ENCODE measurements at places on chromosomes 1 and 21.

DNA sequence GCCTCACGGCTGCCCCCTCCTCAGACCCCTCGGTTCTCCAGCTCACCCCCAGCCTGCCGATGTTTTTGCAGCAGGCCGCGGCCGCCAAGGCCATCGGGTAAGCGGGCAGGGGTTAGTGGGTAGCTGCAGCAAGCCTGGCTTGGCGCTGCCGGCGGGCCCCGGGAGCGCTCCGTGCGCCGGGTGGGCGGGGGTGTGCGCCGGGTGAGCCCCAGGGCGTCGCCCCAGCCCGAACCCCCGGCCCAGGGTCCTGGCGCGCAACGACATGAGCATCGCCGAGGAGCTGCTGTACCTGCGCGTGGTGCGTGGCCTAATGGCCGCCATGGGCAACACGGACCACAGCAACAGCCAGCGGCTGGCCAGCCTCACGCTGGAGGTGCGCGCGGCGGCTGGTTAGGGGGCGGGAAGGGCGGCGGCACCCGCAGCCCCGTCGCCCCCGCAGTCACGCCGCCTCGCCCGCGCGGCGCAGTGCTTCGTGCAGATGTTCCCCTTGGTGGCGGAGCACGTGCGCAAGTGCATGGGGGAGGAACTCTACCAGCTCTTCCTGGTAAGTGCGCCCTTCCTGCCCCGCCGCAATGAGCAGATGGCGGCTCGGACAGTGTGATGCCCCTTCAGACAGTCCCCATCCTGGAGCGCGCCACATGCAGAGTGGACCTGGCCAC, 6.5 kb downstream of the RNU5D-1 start:
- DNase-seq = no peak

GRCh38 chr21:18877917-18878316, 474.3 kb upstream of the TMPRSS15 start:
- DNase-seq = no peak

DNA sequence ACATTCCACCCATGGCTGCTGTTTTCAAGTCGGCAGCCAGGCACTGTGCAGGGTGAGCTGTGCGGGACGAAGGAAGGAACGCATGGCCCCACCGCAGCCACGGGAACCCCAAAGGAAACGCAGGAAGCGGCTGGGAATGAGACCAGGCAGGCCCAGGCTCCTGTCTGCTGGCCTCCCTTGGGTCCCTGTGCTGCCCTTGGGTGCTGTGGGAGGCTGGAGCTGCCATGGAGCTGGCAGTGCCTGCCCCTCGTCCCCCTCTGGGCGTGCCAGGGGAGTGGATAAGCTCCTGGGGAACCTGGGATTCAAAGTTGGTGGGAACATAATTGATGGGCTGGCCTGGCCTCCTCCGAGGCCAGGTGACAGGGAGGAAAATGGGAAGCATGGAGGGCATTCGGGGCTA, 5.3 kb upstream of the KRTAP10-4 start:
- no peak for DNase-seq

- no peak for DNase-seq
Measured at GRCh38 chr1:23756676-23757075, 13.4 kb downstream of the ELOA start.

GRCh38 chr1:29193879-29194455, 12.3 kb upstream of the SRSF4 start:
- DNase-seq = no peak

DNA sequence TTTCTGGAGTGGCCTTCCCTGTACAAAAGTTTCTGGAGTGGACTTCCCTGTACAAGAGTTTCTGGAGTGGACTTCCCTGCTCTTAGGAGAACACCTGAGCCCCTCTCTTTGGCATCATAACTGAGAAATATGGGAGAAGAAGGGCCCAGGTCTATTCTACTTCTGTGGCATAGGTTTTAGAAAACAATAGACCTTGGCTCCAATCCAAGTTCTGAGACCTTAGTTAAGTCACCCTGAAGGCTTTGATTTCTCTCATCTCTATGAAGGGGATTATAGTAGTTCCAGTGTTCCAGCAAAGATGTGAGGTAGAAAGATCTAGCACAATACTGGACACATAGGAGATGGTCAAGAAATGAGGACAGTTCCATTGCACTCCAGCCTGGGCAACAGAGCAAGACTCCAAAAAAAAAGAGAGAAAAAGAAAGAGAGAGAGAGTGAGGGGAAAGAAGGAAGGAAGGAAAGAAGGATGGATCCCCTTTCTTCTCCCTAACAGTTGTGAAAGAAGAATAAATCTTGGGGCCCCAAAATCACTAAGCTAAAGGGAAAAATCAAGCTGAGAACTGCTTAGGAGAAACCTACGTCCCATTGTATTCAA, 13.3 kb upstream of the EIF4G3 start:
- no peak for DNase-seq

- DNase-seq = no peak
Measured at GRCh38 chr21:39854572-39854971, 12.7 kb upstream of the PCP4 start.

DNA sequence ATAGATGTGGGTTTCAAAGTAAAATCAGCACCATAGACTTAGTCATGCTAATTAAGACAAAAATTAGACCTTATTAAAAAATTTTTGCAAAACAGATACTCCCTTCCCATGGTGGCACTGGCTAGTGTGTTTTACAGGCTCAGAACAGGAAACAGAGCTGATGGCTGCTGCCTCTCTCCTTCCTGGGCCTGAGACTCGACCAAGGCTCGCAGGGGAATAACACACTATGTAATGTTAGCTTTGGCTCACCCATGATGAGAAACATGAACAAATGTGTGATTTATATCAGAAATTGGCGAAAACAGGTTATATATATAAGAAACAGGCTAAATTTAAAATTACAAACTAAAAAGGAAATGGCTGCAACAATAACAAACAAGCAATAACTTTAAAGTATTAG, 50.7 kb downstream of the ERG start:
- no peak for DNase-seq

- no peak for DNase-seq
Measured at GRCh38 chr1:53038566-53038965, 23.4 kb upstream of the PODN start.

- DNase-seq = no peak
Measured at GRCh38 chr1:182688436-182689205, 4.2 kb upstream of the RGS8 start.

DNA sequence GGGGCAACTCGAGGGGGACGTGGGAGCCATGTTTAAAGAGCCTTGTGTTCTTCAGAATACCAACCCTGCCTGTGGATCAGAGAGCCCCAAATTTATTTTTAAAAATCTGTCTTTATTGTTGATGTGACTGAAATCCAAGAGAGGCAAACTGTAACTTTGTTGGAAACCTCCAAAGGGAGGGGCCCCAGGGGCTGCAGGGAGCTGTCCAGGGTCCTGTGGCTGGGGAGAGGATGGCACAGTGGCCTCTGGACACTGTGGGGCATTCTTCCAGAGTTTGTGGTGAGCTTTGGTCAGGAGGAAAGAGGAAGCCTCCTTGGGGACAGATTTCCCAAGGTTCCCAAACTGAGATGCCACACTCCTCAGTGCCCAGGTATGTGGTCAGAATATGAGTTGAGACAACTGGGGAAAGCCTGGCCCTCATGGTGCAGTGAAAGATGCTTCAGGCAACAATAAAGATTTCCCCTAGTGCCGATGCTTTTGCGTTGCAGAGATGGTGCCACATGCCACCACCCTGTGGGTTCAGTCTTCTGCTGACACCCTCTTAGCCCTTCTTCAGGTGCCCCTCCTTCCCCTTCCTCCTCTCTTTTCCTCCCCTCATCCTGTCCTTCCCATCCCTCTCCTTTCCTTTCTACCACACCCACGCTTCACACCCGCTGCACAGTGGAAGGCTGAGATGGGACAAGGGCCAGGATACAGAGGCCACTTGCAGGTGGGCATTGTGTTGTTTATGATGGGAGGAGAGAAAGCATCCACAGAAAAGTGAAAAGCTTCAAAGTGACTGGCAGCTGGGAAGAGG, 122.1 kb downstream of the UCK2 start:
- no peak for DNase-seq

DNA sequence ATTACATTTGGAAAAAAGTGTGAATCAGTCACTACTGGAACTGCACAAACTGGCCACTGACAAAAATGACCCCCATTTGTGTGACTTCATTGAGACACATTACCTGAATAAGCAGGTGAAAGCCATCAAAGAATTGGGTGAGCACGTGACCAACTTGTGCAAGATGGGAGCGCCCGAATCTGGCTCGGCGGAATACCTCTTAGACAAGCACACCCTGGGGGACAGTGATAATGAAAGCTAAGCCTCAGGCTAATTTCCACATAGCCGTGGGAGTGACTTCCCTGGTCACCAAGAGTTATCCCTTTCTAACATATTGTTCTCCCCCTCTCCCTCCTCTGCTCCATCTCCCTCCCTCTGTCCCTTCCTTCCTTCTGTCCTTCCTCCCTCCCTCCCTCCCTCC, 47.7 kb upstream of the RHOU start:
- DNase-seq = no peak

DNA sequence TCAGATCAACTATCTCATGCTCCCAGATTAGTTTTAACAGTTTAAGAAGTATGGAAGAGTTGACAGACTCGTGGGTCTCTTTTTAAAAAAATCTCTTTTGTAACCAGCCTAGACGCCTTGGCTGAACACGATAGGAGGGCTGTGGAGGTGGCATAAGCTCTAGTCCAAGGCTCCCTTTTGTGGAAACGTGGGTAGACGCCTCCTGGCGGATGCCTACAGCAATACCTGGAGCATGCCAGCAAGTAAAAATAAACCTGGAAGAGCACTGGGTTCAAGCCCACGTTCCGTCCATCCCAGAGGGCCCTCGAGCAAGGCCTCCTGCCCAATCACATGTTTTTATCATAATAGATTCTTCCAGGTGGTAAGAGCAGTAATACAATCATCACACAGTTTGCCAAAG, 87.9 kb downstream of the RGS7 start:
- DNase-seq = no peak

DNA sequence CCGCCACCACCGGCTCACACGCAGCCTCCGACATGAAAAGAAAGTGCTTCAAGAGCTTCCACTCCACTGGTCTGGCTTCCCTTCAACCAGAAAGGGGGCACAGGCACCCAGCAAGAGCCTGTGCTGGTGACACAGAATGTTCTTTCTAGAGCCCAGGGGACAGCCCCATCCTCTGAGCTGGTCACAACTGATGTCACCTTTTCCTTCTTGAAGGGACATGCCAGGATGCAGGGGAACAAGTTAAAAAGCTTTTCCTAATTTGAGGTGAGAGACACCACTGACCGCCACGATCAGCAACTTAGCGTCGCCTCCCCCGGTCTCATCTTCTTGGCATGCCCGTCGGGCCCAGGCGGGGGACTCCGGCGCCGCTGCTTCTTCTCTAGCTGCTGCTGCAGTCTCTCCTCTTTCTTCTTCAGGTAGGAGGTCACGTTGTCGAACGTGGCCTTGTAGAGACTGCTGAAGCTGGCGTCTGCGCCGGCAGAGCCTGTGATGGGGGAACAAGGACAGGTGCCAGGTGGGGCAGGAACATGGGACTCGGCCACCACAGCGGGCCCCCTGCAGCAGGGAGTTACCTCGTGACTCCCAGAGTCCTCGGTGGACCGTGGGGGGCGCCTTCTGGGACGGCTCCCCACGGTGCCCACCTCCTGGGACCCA, 29.5 kb downstream of the WDR4 start:
- DNase-seq = no peak

DNA sequence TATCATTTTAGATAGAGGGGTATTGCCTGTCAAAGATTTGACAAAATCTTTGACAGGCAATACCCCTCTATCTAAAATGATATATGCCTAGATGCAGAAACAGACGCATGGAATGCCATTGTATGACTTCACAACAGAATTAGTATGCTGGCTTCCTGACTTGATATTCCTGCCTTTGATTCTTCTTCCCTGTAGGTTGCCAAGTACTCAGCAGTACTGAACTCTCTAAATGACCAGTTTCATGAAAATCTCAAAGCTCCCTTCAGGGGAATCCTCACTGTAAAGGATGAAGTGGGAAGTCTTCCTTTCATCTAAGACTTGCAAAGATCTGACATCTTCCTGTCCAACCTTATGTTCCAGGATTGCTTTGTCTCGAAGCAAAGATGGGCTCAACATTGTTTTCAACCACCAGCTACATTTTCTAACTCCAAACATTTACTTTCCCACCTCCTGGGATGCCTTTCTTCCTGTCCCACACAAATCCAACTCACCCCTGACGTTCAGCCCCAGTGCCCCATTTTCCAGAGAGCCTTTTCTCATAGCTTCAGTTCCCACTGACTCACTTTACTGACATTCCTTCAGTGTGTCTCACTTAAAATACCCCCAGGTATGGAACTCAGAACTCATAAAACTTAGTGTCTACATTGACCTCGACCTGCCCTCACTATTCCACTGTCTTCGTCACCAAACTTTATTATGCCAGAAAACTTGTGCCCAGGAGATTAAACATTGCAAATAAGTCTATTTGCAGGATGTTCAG, 67.3 kb upstream of the KCNJ6 start:
- peak; percentile 31 for DNase-seq

GRCh38 chr1:67978890-67979516, 71.4 kb downstream of the DIRAS3 start:
- peak; percentile 27 for DNase-seq

- DNase-seq = peak; percentile 59
Measured at GRCh38 chr1:168709405-168710363, 19.3 kb downstream of the DPT start.

- no peak for DNase-seq
Measured at GRCh38 chr1:200179781-200180160, 152.3 kb downstream of the NR5A2 start.

DNA sequence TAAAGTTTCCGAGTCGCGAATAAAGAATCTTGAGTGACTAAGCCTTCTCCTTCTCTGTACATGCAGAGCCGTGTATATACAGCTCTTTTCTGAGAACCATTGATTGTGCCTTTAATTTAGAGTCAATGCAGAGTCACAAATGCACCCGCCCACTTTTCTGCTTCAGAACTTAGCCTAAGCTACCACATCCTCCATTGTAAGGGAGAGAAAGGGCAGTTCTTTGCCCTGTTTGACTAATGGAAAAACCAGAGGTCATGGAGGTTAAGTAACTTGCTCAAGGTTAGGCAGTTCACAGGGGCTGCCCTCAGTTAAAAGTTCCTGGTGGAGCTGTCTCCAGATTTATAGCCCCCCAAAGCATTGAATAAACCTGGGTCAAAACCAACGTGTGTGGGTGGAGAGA, 139.6 kb downstream of the TOMM20 start:
- DNase-seq = no peak

DNA sequence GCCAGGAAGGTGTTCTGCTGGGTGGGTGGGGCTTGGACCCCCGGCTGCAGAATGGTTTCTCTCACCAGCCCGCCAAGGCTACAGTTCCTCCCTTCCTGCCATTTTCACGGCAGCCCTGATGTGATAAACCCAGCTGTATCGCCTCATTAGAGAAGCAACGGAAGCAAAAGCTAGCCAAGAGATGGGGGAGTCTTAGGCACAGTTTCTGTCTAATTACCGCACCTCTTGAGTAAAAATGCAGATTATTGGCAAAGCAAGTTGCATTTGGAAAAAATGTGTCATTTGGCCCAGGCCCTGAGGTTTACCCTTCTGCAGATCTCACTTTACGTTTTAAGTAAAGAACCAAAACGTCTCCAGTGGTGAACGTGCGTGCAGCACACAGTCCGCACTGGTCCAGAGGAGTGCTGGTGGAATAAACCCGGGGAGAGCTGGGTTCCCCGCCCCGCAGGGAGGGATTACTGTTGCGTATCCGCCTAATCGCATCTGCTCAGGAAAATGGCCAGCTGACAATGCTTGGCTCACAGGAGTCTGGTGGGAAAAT, 109.9 kb downstream of the GALNT2 start:
- no peak for DNase-seq

Measured in HTR-8/SVneo (cell line).